ENCODE measurements at places on chromosomes 5 and 9.

GRCh38 chr9:106890608-106891007, 27.6 kb downstream of the ZNF462 start:
- DNase-seq: no peak

DNA sequence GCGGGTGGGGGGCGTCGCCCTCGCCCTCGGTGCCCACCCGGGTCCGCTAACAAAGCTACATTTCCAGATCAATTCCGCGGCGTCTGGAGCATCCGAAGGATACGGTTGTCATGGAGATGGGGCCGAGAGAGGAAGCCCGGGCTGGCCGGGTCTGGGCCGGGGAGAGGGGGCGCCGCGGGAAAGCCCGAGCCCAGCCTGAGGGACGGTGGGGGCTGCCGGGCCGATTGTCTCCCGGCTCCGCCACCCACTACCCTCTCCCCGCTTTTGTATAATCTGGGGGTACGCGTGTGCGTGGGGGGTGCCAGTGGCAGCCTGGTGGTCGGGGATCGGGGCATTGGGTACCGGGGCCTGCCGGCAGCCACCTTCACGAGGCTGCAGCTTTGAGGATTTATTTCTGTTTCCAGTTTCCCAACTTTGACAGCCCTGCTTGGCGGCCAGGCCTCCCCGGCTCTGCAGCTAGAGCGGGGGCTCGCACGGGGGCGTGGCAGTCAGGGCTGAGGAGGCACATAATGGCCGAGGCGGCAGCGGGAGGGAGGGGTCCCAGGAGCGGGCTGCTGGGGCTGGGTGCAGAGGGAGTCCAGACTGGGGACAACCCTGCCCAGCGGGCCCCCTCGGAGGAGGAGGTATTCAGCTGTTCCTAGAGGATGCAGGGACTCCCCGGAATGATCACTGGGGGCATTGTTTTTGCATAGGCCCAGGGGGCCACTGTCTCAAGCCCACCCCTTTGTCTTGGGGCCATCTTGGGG, 626 bp downstream of the PSD2 start:
- no peak for DNase-seq

- peak; percentile 4 for DNase-seq
Observed at GRCh38 chr9:96818533-96818932, 35.8 kb downstream of the ZNF782 start.

DNA sequence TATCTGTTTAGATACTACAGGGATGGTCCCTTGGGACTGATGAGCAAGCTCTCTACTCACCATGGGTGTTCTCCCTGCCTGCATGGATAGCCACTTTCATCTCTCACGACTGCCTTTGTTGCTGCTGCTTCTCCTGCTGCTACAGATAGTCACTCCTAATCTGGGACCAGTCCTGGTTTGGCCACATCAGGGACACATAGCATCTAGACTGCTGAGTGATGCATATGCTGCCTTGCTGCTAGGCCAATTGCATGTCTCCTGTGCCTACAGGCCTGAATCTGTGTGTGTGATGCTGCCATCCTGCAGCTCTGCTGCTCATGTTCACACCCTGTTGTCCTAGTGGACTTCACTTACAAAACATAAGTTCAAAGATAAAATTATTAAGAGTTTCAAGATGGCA, 297.1 kb downstream of the HCN1 start:
- DNase-seq: no peak

GRCh38 chr5:137392261-137392660, 106.9 kb downstream of the SPOCK1 start:
- no peak for DNase-seq

DNA sequence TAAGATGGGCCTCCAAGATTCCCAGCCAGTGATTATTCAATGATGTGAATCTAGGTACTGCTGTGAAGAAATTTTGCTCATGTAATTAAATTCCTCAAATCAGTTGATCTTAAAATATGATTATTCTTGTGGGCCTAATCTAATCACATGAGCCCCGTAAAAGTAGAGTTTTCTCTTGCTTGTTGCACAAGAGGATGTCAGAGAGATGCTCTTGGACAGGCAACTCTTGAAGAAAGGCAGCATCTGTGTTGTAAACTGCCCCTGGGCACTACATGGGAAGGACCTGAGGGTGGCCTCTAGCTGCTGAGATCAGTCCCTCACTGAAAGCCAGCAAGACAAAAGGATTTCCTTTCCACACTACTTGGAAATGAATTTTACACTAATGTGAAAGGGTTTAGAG, 132.9 kb downstream of the TRPM3 start:
- no peak for DNase-seq

GRCh38 chr9:94054716-94055115, 29.5 kb upstream of the PTPDC1 start:
- DNase-seq: no peak

DNA sequence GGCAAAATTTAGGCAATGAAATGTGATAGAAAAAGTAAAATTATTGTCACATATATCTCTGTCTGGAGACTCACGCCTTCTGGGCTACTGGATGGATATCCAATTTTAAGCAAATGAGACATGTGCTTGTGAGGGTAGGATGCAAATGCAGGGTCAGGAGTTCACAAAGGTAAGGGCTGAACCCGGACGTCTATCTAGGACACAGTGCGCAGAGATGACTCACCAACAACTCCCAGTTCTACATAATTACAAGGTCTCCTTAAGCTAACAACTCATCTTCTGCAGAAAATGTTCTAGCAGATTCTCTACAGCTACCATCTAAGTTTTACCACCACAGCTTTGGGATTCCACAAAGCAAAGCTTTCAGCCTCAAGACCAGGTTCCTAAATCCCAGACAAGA, 160.5 kb downstream of the ENTREP1 start:
- DNase-seq: no peak

- DNase-seq: no peak
Observed at GRCh38 chr9:92446536-92446935, 22.3 kb upstream of the OMD start.

- no peak for DNase-seq
Observed at GRCh38 chr9:130997395-130997684, 11.6 kb upstream of the LAMC3 start.

DNA sequence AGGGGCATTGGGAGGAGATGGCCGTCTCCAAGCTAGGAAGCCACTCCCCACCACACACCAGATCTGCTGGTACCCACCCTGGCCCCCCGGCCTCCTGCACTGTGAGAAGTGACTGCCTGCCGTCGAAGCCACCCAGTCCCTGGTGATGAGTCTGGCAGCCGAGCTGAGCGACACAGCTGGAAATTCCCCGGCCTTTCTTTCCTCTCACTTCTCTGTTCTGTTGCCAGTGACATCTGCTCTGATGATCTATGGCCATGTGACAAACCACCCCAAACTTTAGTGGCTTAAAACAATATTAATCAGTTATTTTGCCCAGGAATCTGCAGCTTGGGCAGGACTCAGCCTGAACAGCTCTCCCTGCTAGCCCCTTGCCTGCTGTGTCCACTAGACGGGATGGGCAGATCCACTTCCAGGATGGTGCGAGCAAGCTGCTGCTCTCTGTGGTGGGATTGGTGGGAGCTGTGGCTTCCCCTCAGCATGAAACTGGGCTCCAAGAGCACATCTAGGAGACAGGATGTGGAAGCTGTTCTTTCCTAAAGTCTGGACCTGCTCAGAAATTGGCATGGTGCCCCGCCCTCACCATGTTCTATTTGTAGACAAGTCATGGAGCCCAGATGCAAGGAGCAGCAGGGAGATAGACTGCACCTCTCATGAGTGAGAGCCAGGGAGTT, 211.2 kb downstream of the GADD45G start:
- DNase-seq: no peak

DNA sequence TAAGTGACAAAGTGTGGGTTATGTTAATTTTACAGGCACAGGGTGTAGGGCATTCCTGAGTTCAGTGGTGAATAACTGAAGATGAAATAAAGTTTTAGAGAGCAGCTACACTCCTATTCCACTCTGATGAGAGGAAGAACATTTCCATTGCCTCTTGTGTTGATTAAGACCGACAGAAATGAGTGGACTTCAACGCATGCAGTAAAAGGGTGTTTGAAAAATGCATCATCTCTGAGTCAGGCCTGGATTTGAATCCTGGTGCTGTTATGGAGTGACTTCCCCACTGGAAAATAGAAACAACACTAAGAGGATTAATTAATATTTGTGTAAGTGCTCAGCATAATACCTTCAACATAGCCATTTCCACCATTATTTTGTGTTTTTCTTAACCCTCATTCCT, 86.3 kb downstream of the PRR16 start:
- DNase-seq: no peak

DNA sequence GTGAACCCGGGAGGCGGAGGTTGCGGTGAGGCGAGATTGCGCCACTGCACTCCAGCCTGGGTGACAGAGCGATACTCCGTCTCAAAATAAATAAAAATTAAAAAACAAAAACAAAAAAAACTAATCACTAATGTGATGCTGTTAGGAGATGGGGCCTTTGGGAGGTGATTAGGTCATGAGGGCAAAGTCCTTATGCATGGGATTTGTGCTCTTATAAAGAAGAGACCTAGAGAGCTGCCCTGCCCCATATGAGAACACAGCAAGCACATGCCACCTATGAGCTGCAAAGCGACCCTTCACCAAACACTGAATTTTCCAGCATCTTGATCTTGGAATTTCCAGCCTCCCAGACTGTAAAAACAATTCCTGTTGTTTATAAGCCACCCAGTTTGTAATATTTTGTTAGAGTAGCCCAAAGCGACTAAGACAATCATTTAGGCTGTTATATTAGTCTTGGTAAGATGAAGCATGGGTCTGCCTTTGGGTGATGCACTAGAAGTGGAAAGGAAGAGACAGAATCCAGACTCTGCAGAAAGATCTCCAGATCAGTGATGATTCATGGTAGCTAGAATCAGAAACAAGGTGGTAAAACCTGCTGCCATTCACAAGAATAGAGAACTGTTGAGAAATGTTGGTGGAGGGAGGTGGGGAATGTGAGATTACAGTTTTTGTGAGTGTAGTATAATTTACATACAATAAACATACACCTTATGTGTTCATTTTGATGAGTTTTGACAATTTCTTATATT, 26.2 kb downstream of the GPR21 start:
- DNase-seq: no peak

GRCh38 chr5:61162832-61163567, 732 bp upstream of the SMIM15 start:
- DNase-seq: peak; percentile 21

DNA sequence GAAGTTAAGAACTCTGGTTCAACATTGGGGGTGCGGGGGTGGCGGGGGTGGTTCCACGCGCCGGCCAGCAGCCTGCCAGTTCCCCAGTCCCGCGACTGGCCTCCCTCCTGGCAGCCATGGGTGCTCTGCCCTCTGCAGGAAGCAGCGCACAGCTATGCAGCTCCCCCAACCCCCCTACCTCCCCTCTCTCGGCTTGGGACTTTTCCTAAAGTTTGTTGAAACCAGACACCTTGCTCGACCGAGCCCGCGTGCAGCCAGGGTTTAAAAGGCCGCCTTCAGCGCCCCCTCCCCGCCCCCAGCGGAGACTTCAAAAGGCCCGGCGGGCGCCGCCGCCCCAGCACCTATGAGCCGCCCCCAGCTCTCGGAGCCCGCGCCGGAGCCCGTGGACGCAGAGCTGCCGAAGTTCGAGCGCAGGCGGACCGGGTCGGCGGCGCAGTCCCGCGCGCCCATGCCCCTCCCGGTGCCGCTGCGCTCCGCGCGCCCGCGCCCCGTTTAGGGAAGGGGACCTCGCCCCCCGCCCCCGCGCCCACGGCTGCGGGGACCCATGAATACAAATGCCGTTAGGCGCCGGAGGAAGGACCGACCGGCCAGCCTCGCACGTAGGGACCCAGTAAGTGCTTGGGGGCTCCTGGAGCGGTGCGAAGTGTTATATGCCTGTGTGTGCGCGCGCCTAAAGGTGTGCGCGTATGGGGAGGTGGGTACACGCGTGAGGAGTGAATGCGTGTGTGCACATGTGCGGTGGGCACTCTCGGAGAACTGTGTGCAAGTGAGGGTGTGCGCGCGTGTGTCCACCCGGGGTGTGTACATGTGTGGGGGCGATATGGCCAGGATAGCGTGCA, 1.4 kb upstream of the COL27A1 start:
- no peak for DNase-seq

- no peak for DNase-seq
Observed at GRCh38 chr5:172920447-172920849, 38.8 kb upstream of the RPL26L1 start.

GRCh38 chr9:108413809-108414208, 442.0 kb downstream of the ACTL7B start:
- DNase-seq: no peak

- no peak for DNase-seq
Observed at GRCh38 chr5:11527652-11528349, 376.4 kb downstream of the CTNND2 start.

- no peak for DNase-seq
Observed at GRCh38 chr5:56501781-56502557, 268.8 kb upstream of the ANKRD55 start.

- DNase-seq: no peak
Observed at GRCh38 chr5:163248333-163248732, 189.1 kb upstream of the CCNG1 start.

GRCh38 chr5:176176231-176176630, 62.0 kb upstream of the SIMC1 start:
- DNase-seq: no peak

DNA sequence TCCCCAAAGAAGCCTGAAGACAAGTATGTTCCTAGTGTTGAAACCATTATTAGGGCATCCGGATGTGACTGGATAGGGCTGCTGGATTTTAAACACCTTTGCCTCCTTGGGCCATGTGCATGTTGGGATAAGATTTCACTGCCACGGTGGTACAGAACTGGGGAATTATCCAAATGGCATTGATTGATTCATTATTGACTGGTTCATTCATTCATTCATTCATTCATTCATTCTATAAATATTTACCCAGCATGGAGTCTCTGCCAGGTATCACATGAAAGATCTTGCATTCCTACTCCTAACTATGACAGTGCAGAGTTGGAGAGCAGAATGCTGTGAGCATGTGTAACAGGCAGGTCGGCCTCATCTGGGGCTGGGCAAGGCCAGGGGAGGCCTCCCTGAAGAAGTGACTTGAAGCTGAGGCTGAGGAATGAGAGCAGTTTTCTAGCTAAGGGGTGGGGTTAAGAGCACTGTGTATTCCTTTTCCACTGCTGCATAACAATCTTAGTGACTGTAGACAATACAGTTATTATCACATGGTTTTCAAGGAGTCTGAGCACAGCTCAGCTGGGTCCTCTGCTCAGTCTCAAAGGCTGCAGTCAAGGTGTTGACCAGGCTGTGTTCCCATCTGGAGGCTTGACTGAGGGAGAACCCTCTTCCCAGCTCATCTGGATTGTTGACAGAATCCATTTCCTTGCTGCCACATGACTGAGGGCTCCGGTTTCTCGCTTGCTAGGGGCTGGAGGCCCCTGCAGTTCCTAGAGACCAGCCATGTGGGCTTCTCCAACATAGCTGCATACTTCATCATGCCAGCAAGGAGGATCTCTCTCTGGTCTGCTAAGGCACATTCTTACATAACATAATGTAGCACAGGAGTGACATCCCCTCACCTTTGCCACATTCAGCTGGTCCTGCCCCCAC, 35.7 kb downstream of the AK8 start:
- DNase-seq: no peak

- no peak for DNase-seq
Observed at GRCh38 chr9:118459913-118460312, 755.7 kb downstream of the TLR4 start.

Data from endothelial cell of umbilical vein (primary cell).